ENCODE measurements at places on chromosomes 2 and 18.

DNA sequence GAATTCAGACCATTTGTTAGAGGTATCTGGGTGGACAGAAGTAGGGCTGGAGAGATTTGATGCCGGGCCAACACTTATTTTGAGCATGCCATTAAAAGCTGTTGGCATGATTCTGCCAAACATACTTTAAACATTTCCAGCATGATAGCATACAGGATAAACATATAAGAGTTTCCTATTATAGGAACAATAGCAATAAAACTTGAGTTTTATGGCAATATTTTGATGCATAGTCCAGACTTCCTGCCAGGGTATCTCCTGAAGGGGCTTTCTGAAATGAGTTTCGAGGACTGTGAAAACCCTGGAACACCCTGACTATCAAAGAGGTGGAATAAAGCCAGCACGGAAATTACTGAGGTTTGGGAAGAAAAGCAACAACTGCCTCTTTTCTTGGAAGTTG, 1398.0 kb upstream of the NXPH2 start:
- no peak for DNase-seq

GRCh38 chr2:74313497-74313896, 29.7 kb downstream of the SLC4A5 start:
- no peak for DNase-seq

DNA sequence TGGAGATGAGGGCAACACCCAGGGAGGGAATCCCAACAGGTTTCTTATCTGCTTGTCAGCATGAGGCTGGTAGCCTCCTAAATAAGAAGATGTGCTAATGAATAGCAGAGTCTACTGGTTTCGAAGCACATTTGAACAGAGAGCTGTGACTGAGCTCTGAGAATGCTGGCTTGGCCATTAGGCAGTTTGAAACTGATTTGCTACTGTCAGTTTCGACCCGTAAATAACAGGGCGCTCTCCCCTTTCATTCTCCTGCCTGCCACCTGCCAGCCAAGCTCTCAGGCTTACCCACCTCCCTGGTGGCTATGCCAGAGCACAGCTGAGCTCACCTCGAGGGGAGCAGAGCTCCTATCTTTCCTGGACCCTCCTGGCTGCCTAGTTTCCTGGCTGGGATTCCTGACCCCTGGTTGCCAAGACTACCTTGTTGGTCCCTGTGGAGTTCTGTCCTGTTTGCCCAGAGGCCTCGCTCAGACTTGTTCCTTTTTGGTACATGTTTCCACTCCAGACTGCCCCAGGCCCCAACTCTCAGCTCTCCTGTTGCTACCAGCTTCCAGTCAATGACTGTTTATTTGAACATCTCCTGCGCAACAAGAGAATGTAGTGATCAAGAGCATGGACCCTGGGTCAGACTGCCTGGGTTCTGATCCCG, 102.3 kb upstream of the ALPP start:
- DNase-seq: no peak

DNA sequence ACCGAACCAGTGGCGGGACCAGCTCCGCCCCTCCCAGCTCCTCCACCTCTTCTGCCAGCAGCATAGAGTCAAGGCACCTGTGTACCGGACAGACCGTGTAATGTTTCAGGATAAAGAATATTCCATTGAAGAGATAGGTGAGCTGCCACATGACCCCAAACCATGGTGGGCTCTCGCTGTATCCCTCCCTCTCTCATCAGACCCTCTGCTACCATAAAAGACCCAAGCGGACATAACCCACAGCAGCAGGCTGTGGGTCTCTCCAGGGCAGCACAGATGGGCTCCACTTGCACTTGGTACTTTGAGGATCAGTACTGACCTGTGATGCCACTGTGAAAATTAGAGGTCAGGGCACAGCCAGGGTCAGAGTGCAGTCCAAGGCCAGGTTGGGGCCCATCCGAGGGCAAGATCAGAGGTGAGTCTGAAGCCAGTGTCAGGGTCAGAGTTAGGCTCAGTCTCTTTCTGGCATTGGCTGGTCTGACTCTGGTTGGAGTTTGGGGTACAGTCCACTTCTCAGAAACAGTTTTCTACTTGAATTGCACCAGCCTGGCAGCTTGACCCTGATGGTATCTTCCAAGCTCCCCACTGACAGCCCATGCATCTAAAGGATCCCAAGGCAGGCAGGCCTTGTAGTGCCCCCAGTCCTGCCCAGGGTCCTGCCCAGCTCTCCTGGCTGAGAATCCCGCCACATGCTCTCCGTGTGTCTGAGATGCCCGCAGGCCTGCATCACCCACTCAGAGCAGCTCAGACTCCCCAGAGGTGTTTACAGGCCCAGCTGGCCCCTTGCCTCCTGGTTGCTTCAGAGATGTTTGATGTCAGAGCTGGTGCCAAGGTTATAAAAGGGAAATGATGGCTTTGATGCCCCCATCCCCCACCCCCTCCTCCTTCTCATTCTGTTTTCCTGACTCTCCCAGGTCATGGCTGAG, 212.1 kb downstream of the DYSF start:
- no peak for DNase-seq

DNA sequence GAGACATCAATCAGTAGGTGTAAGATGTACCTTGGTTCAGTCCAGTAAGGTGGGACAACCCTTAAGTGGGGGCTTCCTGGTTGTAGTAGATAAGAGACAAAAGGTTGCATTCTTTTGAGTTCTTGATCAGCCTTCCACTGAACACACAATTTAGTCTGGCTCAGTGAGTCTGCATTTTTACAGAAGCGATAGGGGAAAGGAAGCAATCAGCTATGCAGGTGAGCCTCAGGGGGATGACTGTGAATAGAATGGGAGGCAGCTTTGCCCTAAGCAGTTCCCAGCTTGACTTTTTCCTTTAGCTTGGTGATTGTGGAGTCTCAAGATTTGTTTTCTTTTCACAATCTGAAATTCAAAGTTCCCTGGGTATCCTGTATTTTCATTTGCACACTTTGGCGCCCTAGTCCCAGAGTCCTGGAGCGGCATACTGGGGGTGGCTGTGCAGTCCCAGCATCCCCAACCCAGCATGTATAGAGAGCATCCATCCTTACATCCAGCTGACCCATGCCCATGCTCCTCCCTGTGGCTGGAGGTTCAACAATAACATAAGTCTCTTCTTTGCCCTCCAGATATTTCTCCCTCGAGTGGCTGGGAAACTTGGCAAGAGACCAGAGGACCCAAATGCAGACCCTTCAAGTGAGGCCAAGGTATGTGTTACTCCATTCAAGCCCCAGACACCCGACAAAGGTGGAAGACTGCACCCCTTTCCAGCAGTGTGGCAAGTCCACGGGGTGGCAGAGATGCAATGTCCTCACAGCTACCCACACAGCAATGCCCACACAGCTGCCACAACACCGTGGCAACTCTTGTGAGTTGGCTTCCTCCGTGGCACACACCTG, 20.1 kb upstream of the PRLH start:
- DNase-seq: no peak

GRCh38 chr2:10768063-10768507, 44.5 kb downstream of the PDIA6 start:
- no peak for DNase-seq

GRCh38 chr2:238404406-238405216, 22.1 kb upstream of the ASB1 start:
- no peak for DNase-seq

GRCh38 chr2:45342-46130, 769 bp downstream of the FAM110C start:
- no peak for DNase-seq

DNA sequence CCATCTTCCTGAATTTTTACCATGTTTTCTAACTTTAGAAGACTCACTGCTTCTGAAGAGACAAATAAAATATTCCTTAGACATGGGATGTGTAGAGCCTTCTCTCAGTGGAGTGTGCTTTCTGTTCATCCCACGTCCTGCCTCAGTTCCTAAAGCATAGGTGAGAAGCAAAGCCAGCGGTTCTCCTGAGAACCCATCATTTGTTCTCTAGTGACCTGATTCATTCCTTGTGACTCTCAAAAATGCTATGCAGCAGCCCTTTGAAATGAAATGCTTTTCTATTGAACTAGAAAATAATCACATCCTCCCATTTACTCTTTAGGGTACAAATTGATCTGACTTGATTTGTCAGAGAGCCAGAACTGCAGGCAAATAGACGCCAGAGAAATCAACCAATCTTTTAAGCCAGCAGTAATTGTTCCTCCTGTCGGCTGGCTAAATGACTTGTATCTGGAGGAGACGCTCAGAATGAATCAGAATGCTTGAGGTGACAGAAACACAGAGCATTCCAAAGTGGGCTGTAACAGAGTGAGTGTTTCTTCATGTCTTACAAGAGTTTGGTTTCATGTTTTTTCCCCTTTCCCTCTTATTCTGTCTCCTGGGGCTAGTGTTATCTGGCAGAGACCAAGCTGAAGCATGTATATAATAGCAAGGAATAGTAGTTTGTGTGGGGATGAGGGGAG, 81.3 kb upstream of the TMEM178A start:
- no peak for DNase-seq

- DNase-seq: no peak
These were observed 2.8 kb upstream of the ASTL start for GRCh38 chr2:96140941-96141623.

DNA sequence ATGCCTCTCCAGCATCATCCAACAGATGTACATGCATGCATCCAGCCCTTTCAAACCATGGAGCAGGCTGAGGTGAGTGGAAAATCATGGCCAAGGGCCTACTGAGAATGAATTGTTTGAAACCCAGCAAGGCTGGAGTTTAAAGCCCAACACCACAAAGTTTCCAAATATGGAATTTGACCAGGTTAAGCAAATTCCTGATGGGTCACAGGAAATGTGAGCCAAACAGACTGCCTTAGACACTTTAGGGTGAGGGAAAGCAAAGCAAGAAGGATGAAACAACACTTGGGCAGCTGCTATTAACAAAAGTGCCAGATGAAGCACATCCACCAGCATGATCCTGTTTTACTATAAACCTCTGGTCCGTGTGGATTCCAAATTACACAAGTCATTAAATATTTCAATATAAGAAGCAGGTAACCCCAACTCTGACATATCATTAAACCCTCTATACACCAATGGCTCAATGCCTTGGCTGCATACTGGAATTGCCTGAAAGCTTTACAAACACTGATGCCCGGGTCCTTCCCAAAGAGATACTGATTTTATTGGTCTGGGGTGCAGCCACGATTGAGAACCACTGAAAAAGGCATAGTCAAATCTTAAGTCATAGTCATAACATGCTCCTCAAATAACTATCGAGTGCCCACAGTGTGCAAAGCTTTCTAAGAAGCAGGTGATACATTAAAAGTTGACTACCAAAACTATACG, 9.1 kb downstream of the KLF7 start:
- DNase-seq: no peak

DNA sequence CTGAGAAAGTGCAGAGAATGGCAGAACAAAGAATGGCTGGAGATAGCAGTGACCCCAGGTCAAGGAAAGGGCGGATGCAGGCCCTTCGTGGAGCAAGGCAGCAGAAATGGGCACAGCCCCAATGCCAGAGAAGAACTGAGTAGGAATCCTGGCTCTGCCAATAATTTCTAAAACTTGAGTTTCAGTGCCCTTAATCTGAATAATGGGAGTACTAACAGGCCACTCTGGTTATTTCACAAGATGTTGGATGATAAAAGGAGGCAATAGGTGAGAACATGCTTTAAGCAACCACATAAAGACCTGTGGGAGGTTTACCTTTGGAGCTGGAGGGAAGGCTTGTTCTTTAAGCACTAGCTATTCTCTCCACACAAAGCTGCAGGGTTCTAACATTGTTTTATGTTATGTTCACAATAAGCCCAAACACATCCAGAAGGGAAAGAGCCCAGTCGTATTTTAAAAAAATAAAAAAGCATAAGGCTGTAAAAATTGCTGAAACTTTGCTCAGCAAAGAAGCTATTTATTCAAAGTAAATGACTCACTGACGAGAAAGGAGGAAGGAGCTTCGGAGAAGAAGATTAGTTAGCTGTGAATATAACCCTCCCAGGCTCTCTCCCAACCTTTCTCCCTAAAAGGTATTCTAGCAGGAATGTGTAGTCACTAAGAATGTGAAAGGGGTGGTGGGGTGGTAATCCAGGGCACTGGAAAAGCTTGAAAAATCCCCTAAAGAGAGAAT, 470.2 kb downstream of the TXNL1 start:
- no peak for DNase-seq

- DNase-seq: no peak
These were observed 11.9 kb downstream of the CAPN10 start for GRCh38 chr2:240598311-240598911.

DNA sequence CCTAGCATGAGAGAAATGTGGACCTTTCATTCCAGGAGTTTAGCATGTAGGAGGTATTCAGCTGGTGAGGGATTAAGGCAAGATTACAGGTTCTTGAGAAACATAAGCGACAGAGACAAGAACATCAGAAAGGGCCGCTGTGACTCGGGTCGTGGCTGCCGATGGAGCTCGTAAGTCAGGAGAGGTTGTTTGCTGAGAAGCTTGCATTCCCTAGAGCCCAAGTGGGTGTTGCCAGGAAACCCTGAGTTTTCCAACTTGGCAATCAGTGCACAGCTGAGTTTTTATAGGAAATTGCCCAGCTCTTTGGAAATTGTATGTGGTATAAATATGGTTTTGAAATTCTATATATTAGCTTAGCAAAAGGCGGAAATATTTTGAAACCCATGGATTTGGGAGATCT, 46.4 kb upstream of the CYP1B1 start:
- no peak for DNase-seq

DNA sequence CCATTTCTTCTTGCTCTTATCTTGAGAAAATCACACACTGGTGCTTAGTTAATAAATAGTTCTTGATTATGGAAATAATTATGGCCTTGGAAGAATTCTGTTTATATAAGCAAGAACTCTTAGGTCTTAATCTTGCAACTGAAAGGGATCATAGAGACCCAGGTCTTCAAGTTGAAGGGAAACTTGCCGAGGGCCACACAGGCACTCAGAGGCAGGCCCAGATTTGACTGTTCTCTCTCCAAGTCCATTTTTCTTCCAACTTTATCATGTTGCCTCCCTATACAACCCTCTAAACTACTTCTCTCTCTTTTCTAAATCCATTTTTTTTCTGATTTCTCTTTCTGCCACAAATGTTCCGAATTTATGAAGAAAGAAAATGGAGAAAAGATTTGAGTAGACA, 94.5 kb upstream of the RMDN2 start:
- no peak for DNase-seq
